ENCODE measurements at places on chromosomes 2 and 18. TPM values are rescaled to one million over a fixed set of nuclear protein-coding genes. Genes with fewer than 3 reads are reported as not detected.

DNA sequence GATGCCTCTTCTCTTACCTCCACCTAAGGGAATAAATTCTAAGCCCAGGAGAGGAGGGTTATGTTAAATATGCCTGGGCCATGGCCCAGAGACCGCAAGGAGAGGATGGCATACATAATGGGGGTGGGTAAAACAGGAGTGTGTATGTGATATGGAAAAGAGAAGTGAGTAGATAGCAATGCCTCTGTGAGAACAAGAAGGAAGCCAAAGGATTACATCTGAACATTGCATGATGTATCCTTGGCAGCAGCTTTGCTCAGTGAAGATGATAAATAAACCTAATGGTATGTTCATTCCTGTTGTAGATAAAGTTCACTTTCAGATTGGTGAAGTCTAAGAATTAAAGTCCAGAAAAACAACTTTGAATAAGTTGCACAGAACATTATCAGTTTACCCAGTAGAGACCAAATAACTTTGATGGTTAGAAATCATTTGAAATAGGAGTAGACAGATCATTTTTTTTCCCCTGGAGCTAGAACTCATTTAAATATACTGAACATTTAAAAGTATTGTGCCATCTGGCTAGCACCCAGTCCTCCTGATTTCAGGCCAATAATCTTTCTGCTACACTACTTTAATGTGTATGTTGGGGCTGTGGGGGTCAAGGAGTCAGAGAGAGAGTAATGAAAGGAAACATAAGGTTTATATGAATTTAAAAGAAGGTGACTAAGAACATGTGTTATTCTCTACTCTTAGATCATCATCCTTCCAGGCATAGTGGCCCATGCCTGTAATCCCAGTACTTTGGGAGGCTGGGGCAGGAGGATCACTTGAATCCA, 231.7 kb downstream of the PARD3B start:
- DNase-seq: no peak

RANBP2 gene
- total RNA-seq: 48.3 TPM

IL36G gene
- not detected for total RNA-seq

- no peak for DNase-seq
Measured at GRCh38 chr18:63095768-63096167, 223.8 kb downstream of the BCL2 start.

DNA sequence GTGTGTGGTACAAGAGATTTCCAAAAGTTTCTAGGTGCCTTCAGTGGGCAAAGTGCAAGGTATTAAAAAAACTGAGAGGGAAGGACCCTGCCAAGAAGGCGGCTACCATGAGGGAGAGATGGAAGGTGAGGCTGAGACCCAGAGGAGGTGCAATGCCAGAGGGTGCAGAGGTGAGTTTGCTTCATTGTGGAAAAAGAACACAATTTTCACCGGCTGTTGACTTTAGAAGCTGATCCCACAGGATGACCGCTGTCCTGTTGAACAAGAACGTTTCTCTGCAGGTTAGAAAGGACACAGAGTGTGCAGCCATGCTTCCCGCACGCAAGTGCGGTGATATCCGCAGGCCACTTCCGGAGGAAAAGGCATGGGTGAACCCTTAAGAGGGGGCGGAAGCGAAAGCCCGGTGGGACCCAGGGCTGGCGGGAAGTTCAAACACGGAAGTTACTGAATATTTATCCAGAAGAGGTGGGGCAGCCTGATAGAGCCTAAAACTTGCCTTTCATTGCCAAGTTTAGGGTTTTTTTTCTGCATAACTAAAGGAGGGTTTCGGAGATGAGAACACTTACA, 16.6 kb downstream of the SP110 start:
- peak; percentile 52 for DNase-seq

CCDC148 gene
- total RNA-seq: 0.40 TPM

DNA sequence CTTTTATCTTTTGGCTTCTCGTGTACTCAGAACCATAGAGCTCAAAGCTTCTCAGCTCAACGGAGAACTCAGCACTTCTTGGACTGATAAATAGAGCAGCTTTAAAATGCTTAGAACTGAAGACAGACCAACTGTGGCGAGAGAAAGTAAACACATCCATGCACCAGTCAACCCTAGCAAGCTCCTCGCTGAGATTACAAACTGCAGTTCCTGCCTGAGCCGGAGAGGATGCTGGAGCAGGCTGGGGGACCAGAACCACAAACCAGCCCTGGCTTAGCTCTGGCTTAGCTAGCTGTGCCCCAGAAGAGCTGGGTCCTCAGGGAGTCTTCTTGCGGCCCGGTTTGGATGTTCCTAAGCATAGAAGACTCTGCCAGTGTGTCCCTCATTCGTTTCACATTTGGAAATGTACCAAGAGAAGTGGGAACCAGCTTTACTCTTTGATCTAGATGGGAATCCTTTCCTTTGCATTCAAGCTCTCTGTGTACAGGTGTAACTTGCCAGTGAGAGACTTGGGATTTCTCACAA, 5.6 kb downstream of the PAX8 start:
- DNase-seq: no peak

ATP6V1B1 gene
- total RNA-seq: not detected

- no peak for DNase-seq
Measured at GRCh38 chr2:234249873-234250272, 199.4 kb downstream of the SPP2 start.

DNA sequence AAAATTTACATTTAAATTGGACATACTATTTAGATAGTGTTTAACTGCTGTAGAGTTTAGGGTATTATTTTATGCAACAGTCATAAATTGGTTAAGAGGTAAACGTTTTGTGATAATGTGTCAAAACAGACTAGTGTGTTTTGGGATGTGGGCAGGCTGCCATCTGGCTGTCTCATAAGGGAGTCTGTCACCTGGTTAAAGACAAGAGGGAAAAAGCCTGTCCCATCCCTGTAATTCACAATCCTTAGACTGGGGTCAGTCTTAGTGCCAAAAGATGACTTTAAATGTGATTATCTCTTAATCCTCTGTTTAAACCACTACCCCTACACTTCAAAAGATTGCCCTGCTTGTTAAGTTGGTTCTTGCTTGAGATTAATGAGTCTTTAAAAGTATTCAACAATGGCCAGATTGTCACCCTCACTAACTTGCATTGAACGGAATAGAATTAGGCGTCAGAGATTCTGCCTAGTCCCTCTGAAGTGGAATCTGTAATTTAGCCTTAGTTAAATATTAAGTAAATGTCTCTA, 59.2 kb downstream of the SGPP2 start:
- DNase-seq: peak; percentile 47

- peak; percentile 46 for DNase-seq
Measured at GRCh38 chr18:499776-500631, 497 bp downstream of the COLEC12 start.

Measured in left ventricle myocardium superior (tissue), 1 donor.